Fibroblast of skin of scalp (primary cell): ENCODE measurements at places on chromosomes 3 and 15.
A peak's percentile ranks its signal among the peaks of the same experiment; 100 is the strongest.

DNA sequence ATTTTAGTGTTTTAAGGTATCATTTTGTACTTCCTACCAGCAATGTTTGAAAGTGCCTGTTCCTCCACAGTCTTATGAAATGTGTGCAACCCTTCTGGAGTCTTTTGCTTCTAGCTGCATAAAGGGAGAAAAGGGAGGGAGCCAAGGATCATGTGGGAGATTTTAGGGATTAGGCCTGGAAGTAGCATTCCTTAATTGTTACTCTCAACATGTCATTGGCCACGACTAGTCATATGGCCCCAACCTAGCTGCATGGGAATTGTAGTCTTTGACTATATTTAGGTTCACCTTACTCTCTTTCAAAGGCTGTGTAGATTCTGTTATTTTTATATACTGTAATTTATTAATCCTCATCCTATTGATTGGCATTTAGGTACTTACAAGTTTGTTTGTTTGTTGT lies 14.9 kb downstream of the CRTAP start:
- no peak for DNase-seq

GRCh38 chr3:37509069-37509468 lies 334.7 kb upstream of the LRRFIP2 start:
- no peak for DNase-seq

- no peak for DNase-seq
These were observed 187.1 kb downstream of the DPH6 start for GRCh38 chr15:35358824-35359223.

- DNase-seq: peak; percentile 82
These were observed 192.2 kb upstream of the THRB start for GRCh38 chr3:24686808-24687207.

DNA sequence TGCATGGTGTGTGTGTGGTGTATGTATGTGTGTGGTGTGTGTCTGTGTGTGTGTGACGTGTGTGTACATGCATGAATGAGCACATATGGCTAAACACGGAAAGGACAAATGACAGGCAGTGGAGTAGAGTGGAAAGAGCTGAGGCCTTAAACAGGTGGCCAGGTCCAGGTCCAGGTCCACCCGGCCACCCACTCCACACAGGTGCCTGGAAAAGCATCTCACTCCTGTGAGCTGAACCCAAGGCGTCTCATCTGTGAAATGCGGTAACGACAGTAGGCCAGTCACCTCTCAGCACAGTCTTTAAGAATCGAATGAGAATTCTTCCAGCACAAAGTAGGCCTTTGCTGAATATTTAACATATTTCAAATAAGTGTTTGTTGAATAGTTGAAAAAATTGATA lies 58.7 kb downstream of the ATP10A start:
- peak; percentile 13 for DNase-seq

GRCh38 chr3:188431553-188431952 lies 277.6 kb downstream of the LPP start:
- DNase-seq: peak; percentile 49

- peak; percentile 99 for DNase-seq
These were observed 42.3 kb upstream of the CORO2B start for GRCh38 chr15:68536331-68537095.

DNA sequence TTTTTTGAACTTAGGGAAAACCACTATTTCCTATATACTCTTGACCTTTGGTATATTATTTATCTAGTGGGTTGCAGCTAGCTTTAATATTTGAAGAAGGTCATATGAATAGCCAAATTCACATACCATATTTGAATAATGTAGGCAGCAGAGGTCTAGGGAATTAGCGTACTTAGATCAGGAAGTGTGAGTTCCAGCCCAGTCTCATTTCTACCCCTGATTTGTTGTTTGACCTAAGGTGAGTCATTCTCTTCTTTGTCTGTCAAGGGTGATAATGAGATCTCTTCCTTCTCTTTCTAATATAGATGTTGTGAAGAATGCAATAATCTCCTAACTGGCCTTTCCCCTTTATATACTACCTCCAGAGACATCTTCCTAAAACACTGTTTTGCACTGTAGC lies 36.6 kb upstream of the ZPLD1 start:
- DNase-seq: no peak

- peak; percentile 40 for DNase-seq
These were observed 1038.2 kb downstream of the MCTP2 start for GRCh38 chr15:95269242-95270183.

DNA sequence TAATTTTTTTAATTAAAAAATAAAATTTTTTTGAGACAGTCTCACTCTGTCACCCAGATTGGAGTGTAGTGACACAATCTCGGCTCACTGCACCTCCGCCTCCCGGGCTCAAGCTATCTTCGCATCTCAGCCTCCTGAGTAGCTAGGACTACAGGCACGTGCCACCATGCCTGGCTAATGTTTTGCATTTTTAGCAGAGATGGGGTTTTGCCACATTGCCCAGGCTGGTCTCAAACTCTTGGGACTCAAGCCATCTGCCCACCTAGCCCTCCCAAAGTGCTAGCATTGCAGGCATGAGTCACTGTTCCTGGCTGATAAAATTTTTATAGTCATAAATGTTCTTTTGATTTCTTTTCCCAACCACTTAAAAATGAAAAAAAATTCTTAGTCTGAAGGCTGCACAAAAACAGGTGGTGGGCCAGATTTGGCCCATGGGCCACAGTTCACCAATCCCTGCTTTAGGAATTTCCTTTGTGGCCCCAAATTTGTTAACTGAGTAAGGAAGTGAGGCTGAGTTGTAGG lies 9.2 kb downstream of the UBA5 start:
- no peak for DNase-seq

GRCh38 chr15:48392356-48392755 lies 61.1 kb downstream of the DUT start:
- peak; percentile 59 for DNase-seq

GRCh38 chr3:171760477-171760876 lies 49.8 kb downstream of the PLD1 start:
- DNase-seq: no peak

- no peak for DNase-seq
These were observed 274.4 kb downstream of the PLCL2 start for GRCh38 chr3:17158941-17159682.

GRCh38 chr15:82047453-82048400 lies 1.9 kb upstream of the MEX3B start:
- DNase-seq: peak; percentile 29
